Esophagus mucosa (tissue), 1 donor: ENCODE measurements at places on chromosomes 13 and 19.

DNA sequence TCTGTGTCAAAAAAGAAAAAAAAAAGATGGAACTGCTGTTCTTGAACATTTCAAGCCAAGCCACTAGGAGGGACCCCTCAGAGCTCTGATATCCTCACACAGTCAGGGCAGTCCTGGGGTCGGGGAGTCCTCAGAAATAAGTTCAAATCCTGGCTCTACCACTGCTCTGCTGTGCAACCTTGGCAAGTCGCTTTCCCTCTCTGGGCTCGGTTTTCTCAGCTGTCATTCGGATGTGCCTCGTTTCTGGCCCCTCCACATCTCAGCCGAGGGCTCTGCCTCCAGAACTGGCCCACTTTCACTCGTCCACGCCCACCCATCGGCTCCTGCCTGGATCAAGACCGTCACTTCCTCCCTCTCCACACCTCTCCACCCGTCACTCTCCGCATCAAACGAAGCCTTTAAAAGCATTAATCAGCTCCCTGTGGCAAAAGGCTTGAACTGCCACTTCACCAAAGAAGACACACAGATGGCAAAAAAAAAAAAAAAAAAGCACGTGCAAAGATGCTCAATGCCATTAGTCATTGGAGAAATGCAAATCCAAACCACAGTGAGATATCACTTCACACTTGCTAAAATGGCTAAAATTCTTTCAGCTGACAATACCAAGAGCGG, 7.4 kb upstream of the ZNRF4 start:
- ATAC-seq, result no peak

DNA sequence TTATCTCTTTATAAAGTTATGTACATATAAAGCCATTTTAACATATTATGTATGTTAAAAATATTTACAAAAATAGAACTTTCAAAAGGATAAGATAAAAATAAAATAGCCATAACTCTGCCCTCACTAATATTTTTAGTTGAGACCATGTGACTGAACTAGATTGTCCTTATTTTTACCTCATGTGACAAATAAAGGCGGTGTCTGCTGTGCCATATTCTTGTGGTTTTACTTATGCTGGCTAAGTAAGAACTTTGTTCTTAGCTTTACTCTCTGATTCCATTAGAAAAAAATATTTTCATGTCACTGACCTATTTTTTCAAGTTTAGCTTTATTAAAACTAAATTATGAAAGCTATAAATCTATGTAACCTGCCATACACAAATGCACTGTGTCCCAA, 135.6 kb upstream of the TSC22D1 start:
- no peak for ATAC-seq

- no peak for ATAC-seq
Measured at GRCh38 chr13:113146750-113147149, 11.7 kb upstream of the PROZ start.

DNA sequence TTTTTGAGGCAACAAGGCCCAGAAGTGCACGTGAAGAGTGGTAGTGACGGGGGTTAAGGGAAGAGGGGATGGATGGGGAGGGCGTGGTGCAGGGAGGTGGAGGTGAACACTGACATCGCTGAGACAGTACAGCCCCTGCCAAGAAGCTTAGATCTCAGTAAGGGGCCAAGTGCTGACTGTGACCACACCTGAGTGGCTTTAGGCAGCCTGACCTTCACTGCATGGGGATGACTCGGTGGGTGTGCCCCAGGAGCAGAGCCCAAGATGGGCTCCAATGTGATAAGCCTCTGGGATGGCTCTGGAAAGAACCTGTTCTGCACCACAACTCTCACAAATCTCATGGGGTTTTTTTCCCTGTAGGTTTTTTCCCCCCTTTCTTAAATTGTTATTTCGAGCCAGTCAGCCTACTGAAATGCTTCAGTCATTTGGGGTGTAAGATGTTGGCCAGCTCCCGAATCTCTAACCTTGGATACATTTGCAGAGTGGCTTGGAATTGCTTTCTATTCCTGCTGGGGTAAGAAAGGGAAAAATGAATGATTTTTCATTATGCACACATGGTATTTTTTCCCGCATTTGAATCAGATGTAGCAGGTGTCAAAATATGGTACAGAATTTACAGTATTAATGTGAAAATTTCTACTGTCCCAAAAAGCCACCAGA, 165.0 kb downstream of the TM9SF2 start:
- ATAC-seq, result no peak

- ATAC-seq, result no peak
Measured at GRCh38 chr19:30341611-30342201, 30.5 kb upstream of the ZNF536 start.

GRCh38 chr13:44331912-44332851, 41.4 kb upstream of the SERP2 start:
- ATAC-seq, result no peak

DNA sequence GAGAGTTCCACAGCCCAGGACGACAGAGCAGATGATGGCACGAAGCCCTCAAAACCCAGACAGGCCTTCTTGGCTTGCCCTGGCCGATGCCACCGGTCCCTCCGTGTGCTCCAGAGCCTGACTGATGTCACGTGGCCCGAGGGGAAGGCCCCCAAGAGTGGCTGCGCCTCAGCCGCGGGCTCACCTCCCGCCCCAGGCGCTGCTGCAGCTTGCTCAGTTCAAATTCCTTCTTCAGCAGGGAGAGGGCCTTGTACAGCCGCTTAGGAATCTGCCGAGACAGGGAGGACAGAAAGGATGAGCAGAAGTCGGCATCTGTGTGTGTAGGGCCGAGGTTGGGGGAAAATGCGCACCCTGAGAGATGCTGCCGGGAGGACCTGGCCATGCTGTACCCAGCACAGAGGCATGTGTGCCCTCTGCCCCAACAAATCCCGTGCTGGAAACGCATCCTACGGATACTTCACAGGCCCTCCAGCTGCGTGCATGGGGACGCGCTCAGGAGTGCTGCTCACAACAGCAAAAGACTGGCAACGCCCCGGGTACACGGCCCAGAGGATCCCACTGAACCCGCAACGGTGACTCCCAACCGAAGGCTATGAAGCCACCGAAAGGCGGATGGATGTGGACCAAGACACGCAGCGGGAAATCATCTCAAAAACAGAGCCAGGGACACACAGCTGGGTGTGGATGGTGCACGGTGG, 12.9 kb downstream of the LONP1 start:
- ATAC-seq, result no peak

DNA sequence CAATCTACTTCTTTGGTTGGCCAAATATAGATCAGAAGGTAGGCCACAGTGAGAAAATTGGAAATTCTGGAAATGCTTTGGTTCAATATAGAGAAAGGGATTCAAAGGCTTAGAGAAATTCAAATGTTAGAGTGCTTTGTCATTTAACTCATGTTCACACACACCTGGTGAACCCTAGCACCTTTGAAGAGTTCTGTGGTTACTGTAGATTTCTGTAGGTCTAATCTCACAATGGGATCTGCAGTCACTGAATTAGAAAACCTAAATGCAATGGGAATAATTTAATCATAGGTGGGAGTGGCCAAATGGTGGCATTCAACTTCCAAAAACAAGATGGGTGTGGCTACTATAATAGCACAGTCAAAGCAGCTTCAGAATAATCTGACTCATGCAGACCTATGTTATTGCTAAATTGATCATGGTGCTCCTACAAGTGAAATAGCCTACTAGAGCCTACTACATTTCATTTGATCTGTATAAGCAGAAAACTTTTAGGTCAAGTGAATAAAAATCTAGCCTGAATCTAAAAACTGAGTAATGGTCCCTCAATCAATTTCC, 1152.9 kb downstream of the PCDH9 start:
- no peak for ATAC-seq

DNA sequence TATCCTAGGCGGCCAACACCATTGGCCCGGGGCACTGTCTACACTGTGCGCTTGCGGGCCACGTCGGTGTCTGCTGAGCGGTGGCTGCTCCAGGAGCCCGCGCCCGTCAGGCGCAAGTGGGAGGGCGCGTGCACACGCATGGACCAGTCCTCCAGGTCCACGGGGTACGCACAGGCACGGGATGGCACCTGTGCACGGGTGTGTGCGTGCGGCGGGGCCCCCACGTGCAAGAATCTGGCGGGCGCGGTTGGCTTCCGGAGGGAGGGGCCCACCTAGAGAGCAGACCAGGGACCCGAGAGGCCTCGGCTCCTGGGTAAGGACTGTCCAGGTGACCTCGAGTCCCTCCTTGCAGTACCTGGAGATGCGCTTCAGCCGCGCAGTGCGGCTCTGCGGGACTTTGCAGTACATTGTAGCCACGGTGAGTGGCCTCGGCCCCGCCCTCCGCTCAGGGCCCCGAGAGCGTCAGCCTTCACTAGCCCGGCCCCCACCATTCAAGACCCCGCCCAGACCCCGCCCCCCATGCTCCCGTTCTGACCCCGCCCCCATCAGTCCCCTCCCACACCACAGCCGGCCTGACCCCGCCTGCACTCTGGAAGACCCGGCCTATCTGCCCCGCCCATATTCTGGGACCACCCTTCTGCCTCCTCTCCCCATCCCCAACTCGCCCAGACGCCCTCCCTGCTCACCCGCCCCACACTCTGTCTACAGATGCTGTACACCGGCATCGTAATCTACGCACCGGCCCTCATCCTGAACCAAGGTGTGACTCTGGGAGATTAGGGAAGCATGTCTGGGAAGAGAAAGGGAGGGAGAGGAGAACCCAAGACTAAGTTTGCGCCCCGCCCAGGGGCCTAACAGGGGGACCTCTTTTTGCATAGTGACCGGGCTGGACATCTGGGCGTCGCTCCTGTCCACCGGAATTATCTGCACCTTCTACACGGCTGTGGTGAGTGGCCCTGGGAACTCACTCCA, 2.3 kb downstream of the SLC5A5 start:
- peak; percentile 57 for ATAC-seq

GRCh38 chr13:50290186-50290585, 274.9 kb downstream of the KCNRG start:
- ATAC-seq, result no peak

DNA sequence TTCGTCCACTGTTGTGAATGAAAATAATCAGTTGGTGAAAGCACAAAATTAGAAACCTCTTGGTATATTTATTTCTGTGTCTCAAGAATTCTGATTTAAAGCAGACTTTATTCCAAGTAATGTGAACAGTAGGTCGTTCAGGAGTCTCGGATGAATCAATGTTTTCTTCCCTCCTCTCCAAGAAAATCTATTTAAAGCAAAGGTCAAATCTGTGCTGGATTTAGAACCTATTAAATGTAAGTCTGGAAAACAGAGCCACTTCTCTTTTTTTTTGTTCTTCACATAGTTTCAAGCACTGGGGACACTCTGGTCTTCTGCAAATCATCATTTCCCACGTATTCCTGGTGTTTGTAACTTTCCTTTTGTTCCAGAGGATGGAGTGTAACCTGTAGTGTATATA, 312.7 kb downstream of the ATP8A2 start:
- ATAC-seq, result no peak

DNA sequence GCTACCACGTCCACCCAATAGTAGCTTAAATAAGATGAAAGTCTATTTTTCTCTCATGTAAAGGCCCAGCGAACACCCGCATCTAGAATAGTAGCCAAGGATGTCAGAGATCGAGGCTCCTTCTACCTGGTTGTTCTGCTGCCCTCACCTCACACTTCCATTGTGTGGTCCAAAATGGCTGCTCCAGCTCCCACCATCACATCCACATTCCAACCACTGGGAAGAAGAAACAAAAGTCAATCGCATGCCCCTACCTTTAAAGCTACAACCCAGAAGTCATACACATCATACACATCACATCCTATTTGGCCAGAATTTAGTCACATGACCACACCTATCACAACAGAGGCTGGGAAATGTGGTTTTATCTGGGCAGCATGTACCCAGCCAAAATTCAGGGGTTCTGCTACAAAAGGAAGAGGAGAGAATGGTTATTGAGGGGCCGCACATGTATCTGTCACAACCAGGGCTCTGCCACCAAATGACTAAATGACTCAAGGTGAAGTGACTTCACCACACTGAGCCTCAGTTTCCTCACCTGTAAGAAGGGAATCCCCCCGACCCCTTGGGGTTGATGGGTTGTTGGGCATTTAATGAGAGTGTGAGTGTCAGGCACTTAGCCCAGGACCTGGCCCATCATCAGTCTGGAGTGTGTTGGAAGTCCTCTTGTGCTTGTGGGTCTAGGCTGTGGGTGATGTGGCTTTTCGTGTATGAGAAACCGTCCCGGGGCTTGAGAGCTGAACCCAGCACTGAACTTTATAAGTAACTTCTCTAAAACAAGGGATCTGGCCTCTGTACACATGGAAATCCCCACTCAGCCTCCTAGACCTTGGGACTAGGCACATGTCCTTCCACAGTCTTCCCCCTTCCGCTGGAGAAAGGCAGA, 10.2 kb upstream of the CBLC start:
- ATAC-seq, result no peak

DNA sequence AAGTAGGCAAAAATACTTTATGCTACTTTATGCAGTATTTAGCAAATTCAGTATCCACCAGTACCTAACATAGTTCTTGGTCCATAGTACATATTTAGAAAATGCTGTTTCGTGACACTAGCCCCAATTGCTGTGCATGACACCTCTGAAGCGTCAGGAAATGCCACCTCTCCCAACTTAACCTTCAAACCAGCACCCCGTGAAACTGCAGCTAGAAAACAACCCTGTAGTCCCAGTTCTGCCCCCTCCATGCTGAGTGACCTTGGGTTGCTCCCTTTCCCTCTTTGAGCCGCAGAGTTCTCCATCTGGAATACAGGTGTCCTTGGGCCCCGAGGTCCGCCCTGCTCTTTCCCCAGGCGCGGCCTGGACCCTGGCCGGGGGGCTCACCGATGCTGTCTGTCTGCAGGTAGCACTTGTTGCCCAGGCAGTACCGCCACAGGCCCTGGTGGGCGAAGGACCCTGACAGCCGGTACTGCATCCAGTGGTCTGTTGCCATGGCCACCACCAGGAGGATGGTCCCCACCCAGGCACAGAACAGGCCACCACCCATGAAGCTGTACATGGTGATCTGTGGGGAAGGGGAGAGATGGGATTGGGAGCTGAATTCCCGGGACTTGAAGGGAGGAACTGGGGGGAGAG, 773 bp downstream of the LIM2 start:
- ATAC-seq, result no peak

- no peak for ATAC-seq
Measured at GRCh38 chr13:48483575-48483974, 49.3 kb downstream of the RCBTB2 start.

DNA sequence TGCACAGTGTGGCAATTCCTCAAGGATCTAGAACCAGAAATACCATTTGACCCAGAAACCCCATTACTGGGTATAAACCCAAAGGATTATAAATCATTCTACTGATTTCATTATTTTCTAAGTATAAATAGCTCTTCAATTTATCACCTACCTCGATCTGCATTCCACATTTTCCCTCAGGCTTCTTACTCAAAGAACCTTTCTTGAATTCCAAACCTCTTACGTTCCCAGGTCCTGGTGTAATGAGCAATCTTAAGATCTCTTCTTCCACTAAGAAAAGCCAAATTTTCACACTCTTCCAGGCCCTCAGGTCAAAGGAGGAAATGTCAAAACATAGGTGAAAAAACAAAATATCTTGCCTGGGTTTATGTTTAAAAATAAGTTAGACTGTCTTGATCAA, 237.3 kb upstream of the GPC6 start:
- ATAC-seq, result no peak

GRCh38 chr13:53041968-53042516, 13.4 kb downstream of the OLFM4 start:
- ATAC-seq, result no peak

- ATAC-seq, result no peak
Measured at GRCh38 chr13:70107125-70107497, 515 bp upstream of the ATXN8OS start.
